ENCODE measurements at places on chromosomes 5 and 9.

DNA sequence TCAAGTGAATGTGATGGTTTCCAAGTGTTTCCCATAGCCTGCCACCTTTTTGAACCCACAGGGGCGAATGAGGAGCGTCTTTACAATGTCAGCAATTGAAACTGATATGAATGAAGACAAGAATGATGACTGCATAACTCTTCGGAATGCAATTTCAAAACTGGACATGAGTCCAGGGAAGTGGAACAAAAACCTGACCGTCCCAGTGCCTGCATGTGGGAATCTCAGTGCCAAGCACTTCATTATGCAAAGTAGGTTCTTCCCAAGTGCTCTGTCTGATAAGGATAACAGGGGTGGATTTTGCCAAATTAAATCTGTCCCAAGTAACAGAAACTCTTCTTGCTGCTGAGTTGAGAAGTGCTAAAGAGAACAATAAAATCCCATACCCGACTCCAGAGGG lies 243.8 kb upstream of the ADAMTS16 start:
- DNase-seq: no peak

- no peak for DNase-seq
These were observed 76.2 kb upstream of the LPAR1 start for GRCh38 chr9:111114486-111114885.

DNA sequence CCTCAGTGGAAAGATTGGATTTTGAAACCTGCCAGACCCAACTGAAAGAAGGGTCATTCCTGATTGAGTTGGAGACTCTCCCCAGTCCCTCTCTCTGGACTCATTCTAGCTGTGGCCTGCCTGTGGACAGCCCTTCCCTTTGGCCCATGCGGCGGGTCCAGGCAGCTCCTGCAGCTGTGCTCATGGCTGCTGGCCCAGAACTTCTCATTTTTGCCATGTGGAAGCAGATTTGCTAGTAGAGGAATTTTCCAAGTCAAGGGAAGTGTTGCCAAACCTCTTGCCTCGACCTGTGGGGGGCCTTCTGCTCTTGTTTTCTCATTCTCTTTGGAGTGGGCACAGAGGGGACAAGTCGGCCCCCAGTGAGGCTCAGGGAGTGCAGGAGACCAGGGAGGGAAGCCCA lies 89.2 kb downstream of the ANKRD33B start:
- DNase-seq: no peak

DNA sequence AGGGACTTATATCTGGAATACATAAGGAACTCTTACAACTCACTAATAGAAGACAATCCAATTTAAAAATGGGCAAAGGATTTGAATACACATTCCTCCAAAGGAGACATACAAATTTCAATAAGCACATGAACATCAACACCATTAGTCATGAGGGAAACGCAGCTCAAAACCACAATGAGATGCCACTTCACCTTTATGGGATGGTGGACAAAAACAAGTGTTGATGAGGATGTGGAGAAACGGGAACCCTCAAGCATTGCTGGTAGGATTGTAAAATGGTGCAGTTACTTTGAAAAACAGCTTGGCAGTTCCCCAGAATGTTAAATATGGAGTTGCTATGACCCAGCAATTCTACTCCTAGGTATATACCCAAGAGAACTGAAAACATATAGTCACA lies 72.7 kb upstream of the IER5L start:
- DNase-seq: no peak

GRCh38 chr9:108258640-108259039 lies 597.1 kb downstream of the ACTL7B start:
- no peak for DNase-seq

DNA sequence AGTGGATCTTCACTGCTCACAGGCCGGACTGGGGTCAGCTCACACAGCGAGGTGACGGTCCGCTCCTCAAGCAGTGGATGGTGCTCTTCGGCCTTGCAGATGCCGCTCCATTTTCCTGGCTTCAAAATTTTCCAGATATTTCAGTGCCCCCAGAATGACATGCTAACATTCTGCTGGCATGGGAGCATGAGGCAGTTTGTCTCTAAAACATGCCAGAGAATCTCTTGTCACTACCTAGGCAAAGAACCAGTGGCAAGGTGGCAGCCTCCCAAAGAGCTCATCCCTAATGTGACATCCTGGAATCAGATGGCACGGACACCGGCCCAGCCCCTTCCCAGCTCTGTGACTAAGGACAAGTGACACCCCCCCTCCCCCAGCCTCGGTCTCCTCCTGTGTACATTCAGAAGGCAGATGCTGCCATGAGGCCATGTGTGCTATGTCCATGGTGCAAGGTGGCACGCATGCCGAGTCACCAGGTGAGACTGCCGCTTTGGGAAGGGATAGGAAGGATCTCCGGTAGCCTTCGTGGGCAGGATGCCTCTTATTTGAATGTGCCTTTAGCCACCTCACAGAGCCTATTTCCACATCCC lies 2.7 kb downstream of the S1PR3 start:
- no peak for DNase-seq

- DNase-seq: no peak
These were observed 200.1 kb upstream of the DAB2 start for GRCh38 chr5:39624890-39625289.

DNA sequence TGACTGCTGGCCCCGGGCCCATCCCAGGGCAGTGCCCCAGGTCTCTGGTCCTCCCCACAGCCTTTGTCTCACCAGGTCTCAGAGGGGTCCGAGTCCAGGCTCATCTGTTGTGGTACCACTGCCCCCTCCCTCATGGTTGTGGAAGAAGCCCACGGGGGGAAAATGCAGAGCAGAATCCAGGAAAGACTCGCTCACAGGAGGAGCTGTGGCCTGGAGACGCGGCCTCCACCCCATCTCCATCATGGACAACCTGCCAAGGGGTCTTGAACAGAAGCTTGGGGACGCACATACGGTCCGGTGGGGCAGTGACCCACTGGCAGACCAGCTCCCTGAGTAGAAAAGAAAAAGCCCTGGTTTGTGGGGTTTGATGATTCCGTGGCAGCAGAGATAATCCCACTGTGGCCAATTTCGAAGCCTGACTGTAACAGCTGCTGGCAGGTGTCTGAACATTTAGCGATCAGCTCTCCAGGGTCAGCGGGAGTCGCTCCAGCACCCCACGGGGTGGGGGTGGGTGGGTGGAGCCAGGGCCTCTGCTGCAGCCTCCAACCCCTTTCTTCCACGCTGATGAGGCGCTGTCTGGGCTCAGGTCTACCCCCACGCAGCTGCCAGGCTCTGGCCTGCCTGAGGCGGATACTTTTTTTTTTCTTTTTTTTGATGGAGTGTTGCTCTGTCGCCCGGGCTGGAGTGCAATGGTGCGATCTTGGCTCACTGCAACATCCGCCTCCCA lies 1.9 kb upstream of the GRIN1 start:
- DNase-seq: no peak

DNA sequence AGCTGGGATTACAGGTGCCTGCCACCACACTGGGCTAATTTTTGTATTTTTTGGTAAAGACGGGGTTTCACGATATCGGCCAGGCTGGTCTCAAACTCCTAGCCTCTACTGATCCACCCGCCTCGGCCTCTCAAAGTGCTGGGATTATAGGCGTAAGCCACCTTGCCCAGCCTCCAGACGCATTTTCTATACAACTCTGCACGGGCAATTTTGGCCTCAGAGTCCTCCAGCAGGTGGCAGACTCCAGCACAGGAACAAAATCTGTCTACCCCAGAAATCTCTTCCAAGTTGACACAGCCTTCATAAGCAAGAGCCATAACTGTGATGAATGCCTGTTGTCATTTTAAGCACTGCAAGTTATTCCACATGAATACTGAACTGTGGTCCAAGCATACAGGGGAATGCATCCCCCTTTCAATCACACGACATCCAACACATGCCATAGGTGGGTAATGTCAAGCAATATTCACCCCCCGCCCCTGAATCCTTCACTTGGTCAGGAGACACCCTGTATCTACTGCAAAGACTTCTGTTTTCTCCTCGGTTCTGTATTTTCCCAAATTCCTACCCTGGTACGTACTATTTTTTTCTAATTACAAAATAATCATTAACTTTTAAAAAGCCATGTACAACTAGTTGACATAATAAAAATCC lies 50.8 kb downstream of the ALDH7A1 start:
- no peak for DNase-seq

GRCh38 chr5:39217365-39218281 lies 1.7 kb downstream of the FYB1 start:
- peak; percentile 54 for DNase-seq

GRCh38 chr5:150286820-150287219 lies 2.8 kb downstream of the CAMK2A start:
- DNase-seq: no peak

DNA sequence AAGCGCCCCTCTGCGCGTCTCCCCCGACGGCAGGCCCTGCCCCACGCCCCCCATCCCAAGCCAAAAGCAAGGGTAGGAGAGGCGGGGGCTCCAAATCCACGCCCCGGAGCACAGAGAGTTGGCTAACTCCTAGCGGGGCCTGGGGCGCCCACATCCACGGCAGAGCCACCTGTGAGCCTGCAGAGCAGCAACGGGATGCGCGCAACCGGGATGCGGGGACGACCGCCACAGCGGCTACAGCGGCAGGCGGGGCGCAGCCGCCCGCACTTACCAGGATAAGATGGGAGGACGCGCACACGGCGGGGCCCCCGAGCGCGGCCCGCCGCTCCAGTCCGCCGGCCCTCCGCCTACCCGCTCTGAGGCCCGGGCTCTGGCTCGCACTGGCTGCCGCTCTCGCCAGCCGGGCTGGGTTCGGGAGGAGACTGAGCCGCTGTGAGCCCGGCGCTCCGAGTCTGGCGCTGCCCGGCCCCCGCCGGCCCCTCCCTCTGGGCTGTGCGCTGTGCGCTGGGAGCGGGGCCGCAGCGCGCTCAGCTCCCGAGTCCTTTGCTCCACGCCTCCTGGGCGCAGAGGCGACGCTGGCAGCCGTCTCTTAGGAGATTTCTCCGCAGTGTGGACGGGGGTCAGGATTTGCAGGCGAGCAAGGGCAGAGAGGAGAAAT lies at the start of gene SLC24A2:
Gene SLC24A2, minus strand, starts transcription at position 424 of the 658 bp plus-strand sequence.
- DNase-seq: no peak

DNA sequence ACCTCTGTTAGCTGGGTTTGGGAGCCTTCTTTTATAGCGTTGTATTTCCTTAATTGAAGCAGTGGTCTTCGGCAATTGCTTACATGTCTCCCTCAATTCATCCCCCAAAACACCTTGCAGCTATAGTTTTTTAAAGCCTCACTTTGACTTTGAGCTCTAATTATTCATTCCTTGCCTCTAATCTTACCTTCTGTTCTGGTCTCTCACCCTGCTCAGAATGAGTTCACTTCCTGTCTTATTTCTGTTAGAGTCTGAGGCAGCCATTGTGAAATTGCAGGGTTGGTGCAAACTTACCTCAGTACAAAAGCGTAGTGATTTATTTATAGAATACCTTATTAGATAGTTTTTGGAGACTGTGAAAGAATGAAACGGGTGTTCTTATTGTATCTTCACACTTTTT lies 35.0 kb downstream of the AOPEP start:
- no peak for DNase-seq

GRCh38 chr5:123906698-123907295 lies 394.8 kb downstream of the CSNK1G3 start:
- no peak for DNase-seq

- no peak for DNase-seq
These were observed 832.0 kb upstream of the ARRDC3 start for GRCh38 chr5:92215116-92215515.

DNA sequence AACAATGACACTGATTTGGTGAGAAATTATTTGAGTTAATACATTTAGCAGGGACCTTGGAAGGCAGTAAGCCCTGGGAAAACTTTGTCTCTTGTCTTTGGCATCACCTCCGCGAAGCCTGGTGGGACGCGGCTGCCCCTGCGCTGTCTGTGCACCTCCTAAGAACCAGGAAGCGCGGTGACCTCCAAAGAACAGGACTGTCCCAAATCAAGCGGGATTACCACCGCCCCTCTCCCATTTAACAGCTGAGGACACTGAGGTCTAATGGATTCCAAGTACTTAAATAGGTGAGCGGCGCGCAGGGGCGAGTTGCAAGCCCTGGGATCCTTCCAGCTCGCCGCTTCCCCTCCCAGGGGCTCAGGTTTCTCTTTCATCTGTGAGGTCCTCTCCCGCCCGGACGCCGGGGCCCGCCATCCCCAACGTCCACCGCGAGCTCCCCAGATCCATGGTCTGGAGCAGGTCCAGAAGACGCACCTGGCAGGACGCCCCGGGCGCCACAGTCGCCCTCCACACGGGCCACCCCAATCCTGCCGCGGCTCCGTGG lies 432 bp downstream of the STARD4 start:
- no peak for DNase-seq

- no peak for DNase-seq
These were observed 77.2 kb upstream of the BOD1 start for GRCh38 chr5:173693670-173694069.

- DNase-seq: no peak
These were observed 456.0 kb upstream of the MEF2C start for GRCh38 chr5:89338935-89339334.

- no peak for DNase-seq
These were observed 65.2 kb upstream of the ADRA1B start for GRCh38 chr5:159851053-159851452.

- no peak for DNase-seq
These were observed 1099.7 kb downstream of the DTWD2 start for GRCh38 chr5:117888688-117889087.

DNA sequence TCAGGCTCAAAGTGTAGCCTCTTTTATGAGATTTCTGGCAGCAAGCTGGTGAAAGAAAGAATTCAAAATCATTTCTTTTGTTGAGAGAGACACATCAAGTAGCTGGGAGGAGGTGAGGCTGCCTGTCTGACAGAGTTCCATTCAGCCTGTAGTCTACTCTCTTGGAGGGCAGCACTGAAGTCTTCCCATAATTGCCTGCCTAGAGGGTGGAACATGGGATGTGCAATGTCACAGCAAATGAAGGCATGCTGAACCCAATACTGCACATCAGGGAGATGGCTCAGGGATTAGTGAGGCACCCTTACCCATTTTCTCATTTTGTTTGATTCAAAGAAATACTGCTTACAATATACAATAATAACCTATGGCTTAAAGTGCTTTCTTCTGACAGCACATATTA lies 475.7 kb downstream of the TMEM232 start:
- no peak for DNase-seq

DNA sequence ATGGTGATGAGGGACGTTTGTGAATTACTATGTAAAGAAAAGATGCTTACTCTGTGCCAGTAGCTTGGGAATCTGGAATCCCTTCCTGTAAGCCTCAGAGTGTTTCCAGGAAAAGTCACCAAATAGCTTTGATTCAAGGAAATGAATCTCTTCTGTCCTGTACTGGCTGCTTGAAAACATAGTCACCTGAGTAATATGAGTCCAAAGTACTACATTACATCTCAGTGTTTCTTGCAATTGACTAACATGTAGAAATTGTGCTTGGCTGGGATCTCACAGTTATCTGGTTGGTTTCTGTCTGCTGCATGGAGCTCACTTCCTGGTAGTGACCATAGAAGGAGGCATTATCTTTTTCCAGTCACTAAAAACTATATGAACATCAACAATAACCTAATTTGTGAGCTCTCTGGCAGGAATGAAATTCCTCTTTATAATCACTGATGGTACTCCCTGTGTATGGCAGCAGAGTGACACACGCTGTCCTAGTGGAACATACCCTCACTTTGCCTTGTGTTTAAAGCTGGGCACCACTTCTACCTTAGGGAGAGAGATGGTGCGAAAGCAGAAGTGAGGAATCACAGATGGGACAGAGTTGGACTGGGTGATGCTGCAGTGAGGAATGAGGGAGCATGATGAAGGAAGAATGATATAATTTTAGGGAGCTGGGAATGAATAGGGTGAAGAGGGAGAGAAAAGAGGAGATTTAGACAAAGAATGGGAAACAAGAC lies 568.5 kb downstream of the RAB3C start:
- DNase-seq: no peak
